ENCODE measurements at places on chromosomes 4 and X.

DNA sequence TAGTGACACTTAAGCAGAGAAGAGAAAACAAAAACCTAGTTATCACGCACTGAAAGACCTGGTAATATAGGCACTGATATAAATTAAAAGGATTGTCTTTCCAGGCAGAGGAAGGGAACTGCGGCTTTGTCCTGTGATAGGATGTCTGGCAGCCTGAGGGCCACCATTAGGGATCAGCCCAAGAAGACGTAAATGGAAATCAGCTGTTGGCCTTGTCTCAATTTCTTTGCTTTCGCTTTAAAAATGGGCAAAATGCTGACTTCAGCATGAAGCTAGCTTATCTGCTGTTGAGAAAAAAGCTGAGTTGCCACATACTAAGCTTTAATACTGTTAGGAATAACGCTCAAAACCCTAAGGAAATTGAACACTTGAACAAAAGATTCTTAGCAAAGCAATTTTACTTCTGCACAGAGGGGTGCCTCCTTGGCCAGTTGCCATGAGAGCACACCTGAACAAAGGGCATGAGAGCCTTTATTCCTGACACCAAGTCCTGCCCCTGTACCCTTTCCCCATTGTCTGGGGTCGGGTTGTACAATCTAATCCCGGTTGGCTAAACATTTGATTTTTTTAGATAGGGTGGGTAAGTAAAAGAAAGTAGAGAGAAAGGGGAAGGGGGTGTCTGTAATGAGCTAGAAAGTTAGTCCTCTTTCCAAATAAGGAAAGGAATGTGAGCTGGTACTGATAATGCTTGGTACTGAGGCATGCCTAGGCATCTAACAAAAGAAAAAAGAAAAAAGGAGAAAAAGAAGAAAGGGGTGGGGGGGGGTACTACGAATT, 85.1 kb upstream of the UCP1 start:
- DNase-seq = no peak

- no peak for DNase-seq
Observed at GRCh38 chr4:107379054-107379869, 340.8 kb downstream of the PAPSS1 start.

DNA sequence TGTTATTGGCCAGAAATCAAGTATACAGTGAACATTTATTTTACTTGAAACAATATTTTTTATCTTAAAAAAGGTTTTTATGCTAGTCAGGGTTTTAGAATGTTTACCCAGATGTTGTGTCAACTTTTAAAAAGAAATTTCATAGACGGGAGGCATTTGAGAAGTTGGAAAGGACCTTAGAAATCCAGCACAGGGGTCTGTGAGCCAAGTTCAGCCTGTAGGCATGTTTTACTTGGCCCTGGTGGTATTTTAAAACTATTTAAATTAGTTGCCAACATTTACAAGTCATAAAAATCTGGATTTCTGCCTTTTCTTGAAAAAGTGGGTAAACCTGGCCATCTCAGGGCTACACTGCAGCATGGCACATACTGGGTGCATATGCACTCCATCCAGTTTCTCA, 25.5 kb upstream of the FHL1 start:
- no peak for DNase-seq

- no peak for DNase-seq
Observed at GRCh38 chr4:182978152-182978827, 61.1 kb upstream of the DCTD start.

- no peak for DNase-seq
Observed at GRCh38 chr4:118770741-118771187, 65.2 kb downstream of the SEC24D start.

GRCh38 chr4:159178979-159179969, 76.4 kb downstream of the RAPGEF2 start:
- no peak for DNase-seq

DNA sequence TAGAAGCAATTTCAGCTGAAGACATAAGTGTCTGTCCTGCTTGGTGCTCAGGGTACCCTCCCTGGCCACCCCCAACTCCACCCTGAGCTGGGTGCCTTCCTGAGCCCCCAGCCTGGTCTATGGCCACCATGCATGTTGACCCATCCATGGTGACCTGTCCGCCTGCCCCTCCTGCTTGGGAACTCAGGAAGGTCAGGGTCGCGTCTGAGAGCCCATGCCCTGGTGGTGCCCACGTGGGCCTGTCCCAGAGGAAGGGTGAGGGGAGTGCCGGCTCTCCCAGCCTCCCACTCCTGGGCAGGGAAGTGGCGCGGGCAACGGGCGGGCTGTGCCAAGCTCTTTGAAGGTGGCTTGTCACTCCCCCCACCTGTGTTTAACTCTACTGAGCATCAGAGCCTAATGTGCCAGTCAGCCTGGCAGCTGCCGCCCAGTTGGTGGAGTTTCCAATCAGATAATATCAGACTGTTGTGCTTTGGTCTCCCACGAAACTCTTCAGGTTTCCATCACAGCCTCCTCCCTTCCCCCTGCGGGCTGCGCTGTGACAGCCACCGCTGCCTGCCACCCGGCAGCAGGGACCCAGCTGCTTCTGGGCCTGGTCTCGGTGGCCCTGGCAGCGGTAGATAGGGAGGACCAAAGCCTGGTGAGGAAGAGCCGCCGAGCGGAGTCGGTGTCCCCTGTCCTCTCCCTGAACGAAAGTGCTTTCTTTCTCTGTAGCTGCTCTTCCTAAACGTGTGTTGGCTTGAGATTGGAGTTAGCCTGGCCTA, 4.8 kb downstream of the SH3BP2 start:
- peak; percentile 11 for DNase-seq

GRCh38 chr4:8547108-8547911, 32.9 kb upstream of the GPR78 start:
- no peak for DNase-seq

- no peak for DNase-seq
Observed at GRCh38 chrX:9055354-9055753, 21.4 kb upstream of the FAM9B start.

- DNase-seq = no peak
Observed at GRCh38 chrX:38318606-38319005, 8.7 kb downstream of the RPGR start.

DNA sequence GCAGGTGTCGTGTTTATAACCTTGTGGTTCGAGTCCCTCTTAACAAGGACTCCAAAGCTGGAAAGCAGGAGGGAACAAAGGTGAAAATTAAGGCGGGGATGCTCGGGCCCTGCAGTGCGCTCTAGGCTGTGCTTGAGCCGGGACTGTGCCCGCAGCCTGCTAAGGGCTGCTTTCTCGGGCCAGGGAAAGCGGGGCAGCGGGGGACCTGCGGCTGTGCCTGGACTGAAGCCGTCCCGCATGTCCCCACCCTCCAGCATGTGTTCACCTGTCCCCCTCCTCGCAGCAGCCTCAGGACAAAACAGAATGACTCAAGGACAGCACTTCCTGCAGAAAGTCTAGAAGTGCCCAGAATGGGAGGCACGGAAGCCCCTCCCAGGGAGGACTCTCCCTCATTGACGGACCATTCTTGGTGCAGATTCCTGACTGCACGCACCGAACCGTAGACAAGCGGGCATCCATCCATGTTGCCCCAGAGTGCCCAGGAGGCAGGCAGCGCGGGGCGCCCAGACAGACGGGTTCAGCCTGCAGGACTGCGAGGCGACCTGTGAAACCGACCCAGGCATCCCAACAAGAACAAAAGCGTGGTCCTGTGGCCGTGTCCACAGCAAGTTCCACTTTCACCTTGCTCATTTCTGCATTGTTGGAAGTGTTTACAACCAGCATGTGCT, 342.9 kb downstream of the MAGEB5 start:
- DNase-seq = peak; percentile 35

Data from psoas muscle (tissue), 8 donors.